CD4-positive, CD25-positive, alpha-beta regulatory T cell (primary cell): ENCODE measurements at places on chromosomes 13 and 19. TPM values are rescaled to one million over a fixed set of nuclear protein-coding genes. Genes with fewer than 3 reads are reported as not detected.

The UHRF1 gene
- polyA plus RNA-seq, result 2.7 TPM

The PSG2 gene
- not detected for polyA plus RNA-seq

The SRRM5 gene
- 1.1 TPM for polyA plus RNA-seq

The RYR1 gene
- 0.41 TPM for polyA plus RNA-seq

The ANGPTL8 gene
- not detected for polyA plus RNA-seq

The C19orf67 gene
- not detected for polyA plus RNA-seq

The BST2 gene
- 160 TPM for polyA plus RNA-seq

The CEACAM16 gene
- not detected for polyA plus RNA-seq

The CPAMD8 gene
- polyA plus RNA-seq, result 0.06 TPM

The IGFL3 gene
- polyA plus RNA-seq, result not detected

The UTP14C gene
- polyA plus RNA-seq, result 1.5 TPM

The VSTM2B gene
- not detected for polyA plus RNA-seq

The CHAF1A gene
- 4.1 TPM for polyA plus RNA-seq

The CD79A gene
- 10.6 TPM for polyA plus RNA-seq

The CLDN10 gene
- polyA plus RNA-seq, result not detected

The MEIOSIN gene
- not detected for polyA plus RNA-seq

The C1QTNF9 gene
- not detected for polyA plus RNA-seq

The OR10H1 gene
- not detected for polyA plus RNA-seq

The ZNF324 gene
- 5.3 TPM for polyA plus RNA-seq

The ZIC2 gene
- not detected for polyA plus RNA-seq

The ZNF99 gene
- not detected for polyA plus RNA-seq

The RASGRP4 gene
- 9.3 TPM for polyA plus RNA-seq

The ACP7 gene
- polyA plus RNA-seq, result not detected

The ARL11 gene
- polyA plus RNA-seq, result 0.14 TPM

The LRRC8E gene
- polyA plus RNA-seq, result not detected

The USHBP1 gene
- not detected for polyA plus RNA-seq

The PCSK4 gene
- not detected for polyA plus RNA-seq

The BRME1 gene
- 0.24 TPM for polyA plus RNA-seq

The TMEM143 gene
- polyA plus RNA-seq, result 4.9 TPM

The AKT1S1 gene
- polyA plus RNA-seq, result 3.4 TPM

The STOML3 gene
- polyA plus RNA-seq, result not detected

The HCN2 gene
- polyA plus RNA-seq, result not detected

The ZNF285 gene
- 1.8 TPM for polyA plus RNA-seq

The ZNF577 gene
- polyA plus RNA-seq, result 1.6 TPM

The FGF14 gene
- 0.09 TPM for polyA plus RNA-seq

The SMIM44 gene
- not detected for polyA plus RNA-seq

The LRRC63 gene
- polyA plus RNA-seq, result 0.49 TPM

The SBK3 gene
- not detected for polyA plus RNA-seq

The MED26 gene
- 2.9 TPM for polyA plus RNA-seq

The ASPDH gene
- polyA plus RNA-seq, result not detected

The INSL3 gene
- polyA plus RNA-seq, result 1.5 TPM

The LGALS14 gene
- not detected for polyA plus RNA-seq

The FGF22 gene
- not detected for polyA plus RNA-seq

The FBXL3 gene
- 63.3 TPM for polyA plus RNA-seq

The CXCL17 gene
- polyA plus RNA-seq, result 0.28 TPM

The GSX1 gene
- polyA plus RNA-seq, result not detected

The ZNF443 gene
- polyA plus RNA-seq, result 1.7 TPM
